ENCODE measurements at places on chromosomes 11 and 22.

- DNase-seq = no peak
Measured at GRCh38 chr11:44883277-44883676, 67.4 kb downstream of the TP53I11 start.

- DNase-seq = no peak
Measured at GRCh38 chr11:134155946-134156865, 67.6 kb downstream of the NCAPD3 start.

DNA sequence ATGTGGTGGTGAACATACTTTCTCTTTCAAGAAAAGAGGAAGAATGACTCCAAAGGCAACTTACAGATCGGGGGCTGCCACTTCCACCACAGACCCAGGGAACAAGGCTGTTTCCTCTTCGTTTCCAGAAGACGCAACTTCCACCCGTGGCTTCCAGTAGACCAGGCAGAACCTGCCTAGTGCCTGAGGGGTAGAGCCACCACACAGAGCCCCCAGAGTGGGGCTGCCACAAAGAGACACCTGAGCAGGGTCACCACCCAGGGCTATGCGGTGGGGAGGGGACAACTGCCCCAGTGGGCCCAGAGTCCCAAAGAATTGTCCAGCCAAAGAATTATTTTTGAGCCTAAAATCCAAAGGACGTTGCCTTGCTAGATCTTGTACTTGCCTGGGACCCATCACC is 16.7 kb upstream of the PHF21B start:
- no peak for DNase-seq

GRCh38 chr22:26768156-26768515 is 110.7 kb downstream of the MIAT start:
- DNase-seq = no peak

DNA sequence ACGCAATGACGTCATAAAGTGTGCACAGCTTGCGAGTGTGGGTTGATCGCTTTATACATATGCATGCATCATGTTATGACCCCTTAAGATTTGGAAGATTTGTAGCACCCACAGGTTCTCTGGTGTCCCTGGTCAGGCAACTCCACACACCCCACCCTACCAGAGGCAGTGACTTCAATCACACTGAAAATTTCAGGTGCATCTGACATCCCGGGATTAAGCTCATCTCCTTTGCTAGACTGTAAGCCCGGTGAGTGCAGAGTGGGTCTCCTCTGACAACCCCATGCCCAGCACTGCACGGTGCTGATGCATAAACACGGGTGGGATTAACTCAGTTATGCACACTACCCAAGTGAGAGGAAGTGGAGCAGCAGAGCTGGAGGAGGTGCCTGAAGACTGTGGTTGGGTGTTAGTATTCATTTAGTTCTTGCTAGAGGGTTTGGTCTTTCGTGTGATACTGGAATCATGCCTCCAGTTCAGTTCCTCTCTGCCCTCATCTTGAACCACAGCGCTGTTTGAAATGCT is 6.5 kb downstream of the ARSA start:
- DNase-seq = no peak

DNA sequence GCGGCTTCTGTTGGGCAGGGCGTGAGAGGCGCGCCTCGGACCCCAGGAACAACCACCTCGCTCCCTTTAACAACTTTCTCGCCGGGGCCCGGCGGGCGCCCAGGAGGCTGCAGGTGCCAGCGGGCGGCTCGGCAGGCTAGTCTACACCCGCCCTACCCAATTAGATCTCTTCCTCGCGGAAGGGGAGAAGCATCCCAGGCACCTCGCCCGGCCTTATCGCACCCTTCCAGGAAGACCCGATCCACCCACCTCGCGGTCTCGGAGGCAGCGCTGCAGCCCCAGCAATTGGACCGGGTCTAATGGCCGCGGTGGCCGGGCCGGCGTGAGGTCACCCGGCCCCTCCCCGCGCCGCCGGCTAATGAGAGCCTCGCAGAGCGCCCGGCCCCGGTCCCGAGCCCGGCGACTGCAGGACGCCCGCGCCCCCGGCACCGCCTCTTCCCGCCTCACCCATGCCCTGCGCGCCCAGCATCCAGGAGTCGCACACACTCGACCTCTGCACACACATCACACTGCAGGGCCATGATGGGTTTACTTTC is at the start of gene PLAAT3:
PLAAT3 (minus strand) TSS at position 298 of the 536 bp plus-strand sequence. CDS start 419 bp downstream, outside the sequence.
- peak; percentile 72 for DNase-seq

DNA sequence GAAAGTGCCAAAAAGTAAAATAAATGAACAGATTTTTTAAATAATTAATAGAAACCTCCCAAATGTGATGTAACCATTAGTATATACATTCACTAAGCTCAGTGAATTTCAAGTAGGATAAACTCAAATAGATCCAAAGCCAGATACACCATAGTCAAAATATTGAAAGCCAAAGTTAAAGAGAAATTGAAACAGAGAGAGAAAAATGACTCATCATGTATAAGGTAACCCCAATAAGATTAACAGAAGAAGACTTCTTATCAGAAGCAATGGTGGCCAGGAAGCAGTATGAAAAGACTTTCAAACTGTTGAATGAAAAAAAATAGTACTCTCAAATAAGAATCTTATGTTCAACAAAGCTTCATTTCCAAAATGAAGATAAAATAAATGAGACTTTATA is 70.5 kb downstream of the LUZP2 start:
- no peak for DNase-seq

Measured in breast epithelium (tissue), 4 donors.